ENCODE measurements at places on chromosomes 2 and 18.

DNA sequence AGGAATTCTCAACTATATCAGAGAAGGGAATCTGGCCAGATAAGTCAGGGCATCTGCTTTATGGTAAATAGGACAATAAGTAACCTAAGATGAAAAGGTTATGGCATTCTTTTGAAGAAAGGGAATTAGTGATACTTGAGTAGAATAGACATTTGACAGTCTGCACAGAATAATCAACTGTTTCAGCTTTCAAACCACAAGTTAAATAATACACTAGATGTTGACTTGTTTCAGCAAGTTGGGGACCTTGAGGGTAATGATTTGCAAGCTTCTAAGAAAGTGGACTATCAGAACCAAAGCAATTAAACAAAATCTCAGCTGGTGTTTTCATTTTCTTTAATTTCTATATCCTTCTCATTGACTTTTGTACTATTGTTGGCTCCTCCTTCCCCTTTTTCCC, 54.5 kb downstream of the SLC39A10 start:
- no peak for DNase-seq

DNA sequence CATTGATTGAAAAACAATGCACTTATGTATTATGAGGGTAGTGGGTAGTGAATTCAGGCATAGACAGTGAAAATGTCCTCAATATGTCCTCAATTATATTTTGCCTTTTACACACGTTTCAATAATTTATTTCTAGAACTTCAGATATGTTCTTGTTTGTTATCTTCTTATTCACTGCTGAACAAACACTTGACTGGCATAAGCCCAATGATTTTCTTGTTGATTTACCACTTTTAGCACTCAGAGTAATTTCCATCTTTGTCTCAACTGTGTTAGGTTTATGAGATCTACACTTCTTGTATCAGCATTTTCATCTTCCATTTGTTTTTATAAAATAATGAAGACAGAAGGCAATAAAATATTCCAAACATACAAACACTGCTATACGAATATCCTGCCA, 61.8 kb upstream of the DCC start:
- DNase-seq: no peak

GRCh38 chr18:64273724-64274123, 124.8 kb upstream of the LINC00305 start:
- DNase-seq: no peak

- DNase-seq: no peak
Observed at GRCh38 chr2:168450171-168450570, 5.9 kb upstream of the CERS6 start.

DNA sequence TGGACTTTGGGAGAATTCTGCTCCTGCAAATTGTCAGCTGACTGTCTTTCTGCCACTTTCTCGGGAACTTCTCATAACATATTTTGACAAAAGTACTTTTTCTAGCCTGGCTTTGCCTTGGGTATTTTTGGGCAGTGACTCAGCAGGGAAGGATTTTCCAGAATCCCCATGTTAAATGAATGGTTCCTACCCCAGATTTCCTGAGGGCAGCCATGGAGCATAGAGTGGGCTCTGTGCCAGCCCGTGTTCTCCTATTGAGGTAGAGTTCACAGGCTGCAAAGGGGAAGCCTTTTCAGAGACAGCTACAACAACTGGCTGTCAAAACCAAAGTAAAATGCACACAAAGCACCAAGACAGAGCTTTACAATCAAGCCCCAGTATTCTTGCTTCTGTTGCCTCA, 59.8 kb downstream of the BMP10 start:
- DNase-seq: peak; percentile 40

- DNase-seq: no peak
Observed at GRCh38 chr18:11807233-11807632, 44.0 kb upstream of the CHMP1B start.

- DNase-seq: no peak
Observed at GRCh38 chr2:118791483-118791882, 56.0 kb downstream of the EN1 start.

- DNase-seq: no peak
Observed at GRCh38 chr2:106638580-106638979, 151.4 kb downstream of the CD8B2 start.

DNA sequence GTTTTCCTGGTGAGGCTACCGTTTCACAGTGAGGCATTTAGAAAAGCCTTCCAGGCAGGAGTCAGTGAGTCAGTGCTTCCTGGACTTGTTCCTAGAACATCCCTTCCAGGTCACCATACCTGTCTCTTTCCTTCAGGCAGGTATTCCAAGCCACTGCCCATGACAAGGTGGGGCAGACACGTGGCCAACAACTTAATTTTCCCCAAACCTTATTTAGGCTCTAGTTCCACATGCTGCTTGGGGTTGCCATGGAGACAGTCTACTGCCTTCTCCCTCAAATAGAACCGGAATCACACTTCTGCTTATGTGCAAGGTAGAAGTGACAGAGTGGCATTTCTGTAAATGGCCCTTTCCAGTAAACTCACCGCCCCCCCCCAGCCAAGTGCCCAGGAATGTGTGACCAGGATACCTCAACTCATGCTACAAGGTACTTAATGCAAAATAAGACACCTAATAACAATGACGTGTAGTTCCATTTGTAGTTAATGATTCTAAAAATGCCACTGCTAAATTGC, 258.3 kb downstream of the PRKCE start:
- no peak for DNase-seq

- DNase-seq: no peak
Observed at GRCh38 chr2:98937906-98938305, 1.9 kb upstream of the CRACDL start.

DNA sequence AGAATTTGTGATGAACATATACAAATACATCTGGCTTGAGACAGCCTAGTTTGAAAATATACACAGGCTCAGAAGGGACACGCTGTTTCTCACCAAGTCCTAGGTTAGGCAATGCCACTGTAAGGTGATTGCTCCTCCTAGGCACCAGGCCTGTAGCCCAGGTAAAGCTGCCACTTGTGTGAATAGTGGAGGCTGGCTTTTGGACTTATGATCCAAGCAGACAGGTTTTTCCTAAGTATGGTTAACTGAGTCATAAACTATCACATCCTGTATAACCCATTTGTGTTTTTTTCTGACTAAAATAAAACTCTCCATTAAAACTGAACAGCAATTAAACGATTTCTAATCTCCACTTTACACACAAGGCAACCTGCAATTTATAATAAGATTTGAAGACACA, 81.0 kb downstream of the SEMA4F start:
- no peak for DNase-seq

- peak; percentile 56 for DNase-seq
Observed at GRCh38 chr18:60935041-60935910, 398.0 kb upstream of the CDH20 start.
